ENCODE measurements at places on chromosomes 16 and 17.
A peak's percentile ranks its signal among the peaks of the same experiment; 100 is the strongest.

- DNase-seq, result peak; percentile 71
Observed at GRCh38 chr17:62892870-62893338, 73.1 kb upstream of the TANC2 start.

DNA sequence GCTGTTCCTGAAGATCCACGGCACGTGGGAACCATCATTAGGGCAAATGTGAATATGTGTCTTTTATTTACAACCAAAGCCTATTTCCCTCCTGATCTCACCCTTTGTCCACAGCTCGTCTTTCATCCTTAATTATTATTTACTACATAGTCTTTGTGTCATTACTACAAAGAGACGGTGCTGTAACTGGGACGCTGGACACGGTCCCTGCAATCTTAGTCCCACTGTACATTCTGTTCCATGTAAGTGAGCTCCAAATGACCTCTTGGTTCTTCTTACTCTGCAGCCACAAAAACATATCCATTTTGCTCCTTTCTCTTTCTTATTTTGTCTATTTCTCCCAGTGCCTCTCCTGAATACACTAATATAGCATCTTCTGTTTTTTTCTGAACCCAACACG, 12.7 kb upstream of the KRT23 start:
- no peak for DNase-seq

GRCh38 chr16:74898659-74899058, 86.3 kb downstream of the WDR59 start:
- DNase-seq, result no peak

GRCh38 chr17:4332296-4332970, 34.0 kb downstream of the UBE2G1 start:
- no peak for DNase-seq

GRCh38 chr16:57364143-57364542, 5.6 kb downstream of the CCL22 start:
- DNase-seq, result no peak

- DNase-seq, result no peak
Observed at GRCh38 chr17:10743316-10744009, 13.6 kb upstream of the TMEM220 start.

GRCh38 chr17:69424287-69425041, 10.0 kb downstream of the MAP2K6 start:
- no peak for DNase-seq

DNA sequence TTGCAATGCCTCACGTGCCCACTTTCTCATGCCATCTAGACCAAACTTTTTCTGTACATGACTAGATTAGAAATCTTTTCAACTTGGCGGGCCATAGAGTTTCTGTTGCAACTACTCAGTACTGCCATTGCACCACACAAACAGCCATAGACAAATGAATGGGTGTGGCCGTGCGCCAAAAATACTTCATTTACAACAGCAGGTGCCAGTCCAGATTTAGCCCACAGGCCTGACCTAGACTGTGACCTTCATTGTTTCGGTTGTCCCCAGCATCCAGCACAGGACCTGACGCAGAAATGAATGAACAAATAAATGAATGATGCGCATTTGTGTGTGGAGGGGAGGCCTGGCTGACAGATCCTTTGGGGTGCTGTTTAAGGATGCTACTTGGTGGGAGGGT, 14.3 kb upstream of the PDK2 start:
- DNase-seq, result no peak

Data from DMS53 (cell line).